ENCODE measurements at places on chromosomes 11 and 22.

DNA sequence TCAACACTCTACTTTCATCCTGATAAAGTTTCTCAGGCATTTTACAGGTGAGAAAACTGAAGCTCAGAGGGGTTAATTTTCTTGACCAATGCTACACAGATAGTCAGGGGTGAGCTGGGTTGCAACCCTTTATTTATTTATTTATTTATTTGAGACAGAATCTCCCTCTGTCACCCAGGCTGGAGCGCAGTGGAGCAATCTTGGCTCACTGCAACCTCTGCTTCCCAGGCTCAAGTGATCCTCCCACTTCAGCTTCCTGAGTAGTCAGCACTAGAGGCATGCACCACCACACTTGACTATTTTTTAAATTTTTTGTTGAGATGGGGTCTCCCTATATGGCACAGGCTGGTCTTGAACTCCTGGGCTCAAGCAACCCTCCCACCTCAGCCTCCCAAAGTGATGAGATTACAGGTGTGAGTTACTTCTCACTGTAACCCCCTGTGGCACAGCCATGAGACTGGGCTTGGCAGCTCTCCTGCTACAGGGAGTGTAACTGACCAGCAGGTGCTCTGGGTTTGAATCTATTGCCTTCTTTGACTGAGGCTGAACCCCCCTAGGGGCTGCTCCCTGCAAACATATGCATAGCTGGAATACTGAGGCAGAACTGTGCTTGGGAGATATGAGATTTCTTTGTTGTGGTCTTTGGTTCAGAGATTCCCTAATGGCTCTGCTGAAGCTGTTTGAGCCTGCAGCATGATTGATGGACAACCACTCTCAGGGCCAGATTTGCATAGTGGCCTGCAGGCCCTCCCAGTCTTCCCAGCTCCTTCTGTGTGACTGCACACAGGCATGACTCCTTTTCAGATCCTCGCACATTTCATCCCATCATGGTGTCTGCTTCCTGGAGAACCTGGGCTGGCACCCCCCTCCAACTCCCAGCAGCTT lies 6.1 kb downstream of the C11orf96 start:
- DNase-seq, result no peak

GRCh38 chr11:79481795-79482194 lies 41.0 kb upstream of the TENM4 start:
- DNase-seq, result no peak

GRCh38 chr11:90252053-90252452 lies 29.2 kb upstream of the CHORDC1 start:
- no peak for DNase-seq

GRCh38 chr11:47305734-47306483 lies 36.0 kb downstream of the MADD start:
- DNase-seq, result no peak

DNA sequence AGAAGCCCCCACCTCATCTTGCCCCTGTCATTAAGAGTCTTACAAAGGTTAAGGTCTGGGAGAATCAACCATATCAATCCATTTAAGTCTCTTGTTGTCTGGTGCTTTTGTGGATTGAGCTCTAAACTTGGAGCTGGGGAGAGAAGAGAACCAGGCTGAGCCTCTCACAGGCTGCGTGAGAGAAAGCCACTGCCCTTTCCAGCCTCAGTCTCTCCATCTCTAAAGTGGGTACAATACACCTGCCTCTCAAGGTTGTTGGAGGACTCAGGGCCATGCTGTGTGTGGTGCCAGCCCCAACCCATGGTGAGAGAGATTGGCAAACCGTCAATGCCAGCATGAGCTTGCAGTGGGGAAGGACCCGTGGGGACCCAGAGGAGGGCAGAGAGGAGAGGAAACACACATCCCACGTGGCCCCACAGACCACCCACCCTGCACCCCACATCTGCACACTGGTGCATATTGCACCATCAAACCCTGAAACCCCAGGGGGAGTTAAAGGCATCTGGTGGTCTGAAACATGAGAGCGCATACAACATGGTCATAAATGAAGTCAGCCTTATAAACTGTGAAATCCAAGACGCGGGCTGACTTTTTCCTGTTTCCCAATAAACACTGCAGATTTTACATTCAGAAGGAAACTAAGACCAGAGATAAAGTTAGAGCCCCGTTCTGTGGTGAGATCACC lies 27.5 kb upstream of the FBLN1 start:
- no peak for DNase-seq

DNA sequence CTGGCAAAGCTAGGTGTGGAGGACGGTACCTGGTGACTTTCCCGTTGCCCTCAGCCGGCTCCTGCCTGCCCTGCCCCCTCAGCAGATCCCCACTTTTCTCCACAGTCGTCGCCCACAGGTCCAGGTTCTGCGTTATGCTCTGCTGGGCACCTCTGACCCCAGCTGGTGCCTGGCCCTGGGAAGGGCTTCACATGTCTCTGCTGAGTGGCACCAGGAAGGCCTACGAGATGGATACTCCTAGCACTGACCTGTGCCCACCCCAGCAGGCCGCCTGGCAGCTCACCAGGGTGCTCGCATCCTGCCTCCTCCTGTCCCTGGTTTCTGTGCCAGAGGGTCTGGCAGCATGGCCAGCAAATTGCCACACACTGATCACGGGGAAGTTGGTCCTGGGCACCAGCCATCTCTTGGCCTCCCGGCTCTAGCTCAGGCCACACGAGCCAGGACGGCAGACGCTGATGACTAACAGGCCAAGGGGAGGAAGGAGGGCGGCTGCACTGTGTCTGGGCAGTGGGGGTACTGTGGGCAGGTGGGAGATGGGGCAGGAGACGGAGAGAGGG lies 13.8 kb downstream of the CARS1 start:
- DNase-seq, result no peak

DNA sequence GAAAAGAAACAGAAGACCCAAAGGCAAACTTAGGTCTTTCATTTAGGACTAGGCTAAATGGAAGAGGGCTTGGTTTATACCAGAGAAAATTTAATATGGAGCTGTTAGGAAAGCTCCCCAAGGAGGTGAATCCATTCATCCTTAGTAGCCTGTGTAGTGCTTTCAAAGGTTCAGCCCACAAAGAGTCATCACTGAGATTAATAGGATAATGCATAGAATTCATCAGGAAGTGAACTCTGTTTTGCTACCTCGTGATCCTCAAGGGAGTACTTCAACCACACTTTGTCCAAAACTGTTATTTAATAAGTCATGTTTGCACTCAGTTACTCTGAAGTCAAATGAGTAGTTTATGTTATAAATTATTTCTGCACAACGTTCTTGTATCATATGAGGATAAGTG lies 43.3 kb upstream of the MMP7 start:
- no peak for DNase-seq

DNA sequence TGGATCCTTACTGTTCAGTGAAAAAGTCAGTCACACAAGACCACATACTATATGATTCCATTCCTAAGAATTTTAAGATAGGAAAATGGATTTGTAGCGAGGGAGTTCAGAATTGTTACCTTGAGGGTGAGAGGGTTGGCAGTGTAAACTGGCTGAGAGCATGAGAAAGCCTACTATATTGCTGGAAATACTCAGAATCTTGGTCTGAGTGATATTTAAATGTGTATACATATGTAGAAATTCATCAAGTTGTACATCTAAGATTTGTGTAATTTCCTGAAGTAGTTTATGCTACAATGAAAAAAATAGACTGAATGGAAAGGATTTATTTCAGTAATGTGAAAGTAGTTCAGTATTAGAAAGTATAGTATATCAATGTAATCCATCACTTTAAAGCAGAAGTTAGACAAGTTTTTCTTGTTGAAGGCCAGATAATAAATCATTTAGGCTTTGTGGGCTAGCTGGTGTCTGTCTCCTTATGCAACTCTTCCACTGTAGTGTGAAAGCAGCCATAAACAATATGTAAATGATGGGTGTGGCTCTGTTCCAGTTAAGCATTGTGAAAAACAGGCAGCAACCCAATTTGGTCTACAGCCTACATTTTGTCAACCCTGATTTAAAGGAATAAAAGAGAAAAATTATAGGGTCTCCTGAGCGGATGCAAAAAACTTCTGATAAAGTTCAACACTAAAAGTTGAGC lies 127.2 kb upstream of the THY1 start:
- no peak for DNase-seq

DNA sequence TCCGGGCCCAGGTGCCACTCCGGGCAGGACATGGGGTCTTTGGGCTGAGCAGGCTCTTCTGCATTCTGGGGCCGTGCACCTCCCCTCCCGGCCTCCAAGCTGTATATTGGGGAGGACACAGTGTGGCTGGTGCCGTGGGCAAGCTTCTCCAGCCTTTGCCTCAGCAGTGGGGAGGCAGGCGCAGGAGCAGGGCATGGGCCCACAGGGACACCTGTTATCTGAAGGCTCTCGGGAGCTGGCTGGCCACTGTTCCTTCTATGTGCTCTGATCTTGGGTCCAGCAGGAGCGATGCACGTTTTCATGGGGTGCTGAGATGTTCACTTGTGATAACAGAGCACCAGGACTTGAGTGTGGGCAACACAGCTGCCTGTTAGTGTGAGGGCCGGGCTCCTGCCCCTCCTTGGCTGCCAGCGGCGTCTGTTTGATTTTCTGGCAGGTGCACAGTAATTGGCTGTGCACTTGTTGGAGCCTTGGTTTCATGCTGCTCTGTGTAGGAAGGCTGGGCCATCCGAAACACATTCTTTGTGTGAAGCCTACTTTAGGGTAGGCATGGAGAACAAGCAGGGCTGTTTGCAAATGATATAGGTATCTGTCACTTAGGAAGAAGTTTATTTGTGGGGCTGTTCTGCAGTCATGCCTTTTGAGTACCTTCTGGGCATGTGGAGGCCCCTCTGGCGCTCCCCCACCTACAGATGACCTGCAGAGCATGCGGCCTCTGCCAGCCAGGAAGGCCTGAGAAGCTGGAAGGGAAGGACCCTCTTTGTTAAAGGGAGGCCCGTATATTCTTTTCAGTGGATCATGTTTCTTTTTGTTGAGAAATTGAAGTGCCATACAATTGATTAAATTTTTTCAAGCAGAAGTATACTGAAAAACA lies 201.5 kb downstream of the TBC1D22A start:
- peak; percentile 90 for DNase-seq

- DNase-seq, result peak; percentile 89
Measured at GRCh38 chr11:74449369-74449931, 17.9 kb downstream of the KCNE3 start.

DNA sequence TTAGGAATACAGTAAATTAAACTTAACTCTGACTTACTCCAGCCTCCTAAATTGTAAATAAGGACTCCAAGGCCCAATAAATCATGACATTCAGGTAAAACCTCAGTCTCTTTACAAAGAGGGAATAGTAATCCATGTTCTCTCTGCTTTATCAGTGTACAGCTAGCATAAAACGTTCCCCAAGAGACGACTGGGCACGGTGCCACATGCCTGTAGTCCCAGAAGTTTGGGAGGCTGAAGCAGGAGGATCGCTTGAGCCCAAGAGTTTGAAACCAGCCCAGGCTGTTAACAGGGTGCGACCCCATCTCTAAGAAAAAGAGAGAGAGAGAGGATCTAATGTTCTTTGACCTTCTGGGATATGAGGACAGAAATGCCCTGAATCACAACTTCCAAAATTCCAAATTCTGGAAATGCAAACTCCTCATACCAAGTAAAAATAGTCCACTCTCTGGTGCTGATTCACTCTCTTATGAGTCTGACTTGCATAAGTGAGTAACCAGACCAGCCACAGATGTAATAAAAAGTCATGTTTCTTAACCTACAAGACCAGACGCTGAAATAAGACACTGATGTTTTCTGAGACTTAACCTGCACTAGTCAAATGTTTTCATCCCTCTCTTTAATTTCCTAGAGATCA lies 25.5 kb downstream of the NNMT start:
- no peak for DNase-seq

GRCh38 chr11:31001427-31001826 lies 368.1 kb downstream of the DCDC1 start:
- DNase-seq, result no peak

DNA sequence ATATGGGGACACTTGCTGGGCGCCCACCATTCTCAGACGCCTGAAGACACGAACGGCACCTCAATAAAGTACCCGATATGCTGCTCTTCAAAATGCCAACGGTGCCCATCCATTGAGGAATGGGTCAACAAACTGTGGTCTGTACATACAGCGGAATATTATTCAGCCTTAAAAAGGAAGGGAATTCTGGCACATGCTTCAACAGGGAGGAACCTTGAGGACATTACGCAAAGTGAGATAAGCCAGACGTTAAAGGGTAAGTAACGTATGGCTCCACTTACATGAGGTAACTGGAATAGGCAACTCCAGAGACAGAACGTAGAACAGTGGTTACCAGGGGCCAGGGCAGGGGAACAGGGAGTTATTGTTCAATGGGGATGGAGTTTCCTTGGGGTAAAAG lies 28.0 kb downstream of the PRDM10 start:
- no peak for DNase-seq

DNA sequence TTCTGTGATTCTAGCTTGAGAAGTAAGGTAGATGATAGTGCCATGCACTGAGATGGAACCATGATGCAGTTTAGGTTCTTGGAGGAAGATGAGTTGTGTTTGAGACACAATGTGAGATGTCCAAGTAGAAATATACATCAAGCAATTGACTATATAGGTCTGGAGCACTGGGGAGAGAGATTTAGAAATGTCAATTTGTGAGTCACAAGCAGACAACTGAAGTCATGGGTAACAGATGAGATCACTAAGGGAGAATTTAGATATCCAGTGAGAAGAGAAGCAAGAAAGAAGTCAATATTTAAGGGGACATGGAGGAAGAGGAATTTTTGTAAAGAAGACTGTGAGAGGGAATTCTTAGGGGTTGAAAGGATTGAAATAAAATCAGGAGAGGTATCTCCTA lies 65.1 kb upstream of the RRAS2 start:
- no peak for DNase-seq

- no peak for DNase-seq
Measured at GRCh38 chr11:8907116-8907515, 3.9 kb upstream of the AKIP1 start.

DNA sequence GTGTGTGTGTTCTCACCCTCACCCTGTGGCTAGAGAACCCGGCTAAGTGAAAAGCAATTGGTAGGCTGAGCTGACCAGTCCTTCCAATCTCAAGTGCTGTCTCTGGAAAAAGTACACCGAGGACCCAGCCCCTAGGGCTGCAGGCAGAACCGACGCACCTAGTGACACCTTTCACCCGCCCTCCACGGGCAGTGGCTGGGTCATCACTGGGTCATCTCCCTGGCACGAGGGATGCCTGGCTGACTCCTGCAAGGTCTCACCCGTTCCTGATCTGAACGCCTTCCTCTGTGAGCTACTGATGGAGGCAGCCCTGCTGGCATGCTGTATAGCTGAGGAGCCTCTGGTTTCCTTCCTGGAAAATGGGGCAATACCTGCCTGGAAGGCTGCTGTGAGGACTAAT lies 311.5 kb downstream of the NTM start:
- no peak for DNase-seq

- no peak for DNase-seq
Measured at GRCh38 chr22:37731804-37732471, 35.1 kb downstream of the TRIOBP start.

GRCh38 chr22:37884420-37884819 lies 21.7 kb upstream of the MICALL1 start:
- DNase-seq, result no peak

GRCh38 chr11:81644239-81644840 lies 1089.3 kb downstream of the FAM181B start:
- DNase-seq, result peak; percentile 56

DNA sequence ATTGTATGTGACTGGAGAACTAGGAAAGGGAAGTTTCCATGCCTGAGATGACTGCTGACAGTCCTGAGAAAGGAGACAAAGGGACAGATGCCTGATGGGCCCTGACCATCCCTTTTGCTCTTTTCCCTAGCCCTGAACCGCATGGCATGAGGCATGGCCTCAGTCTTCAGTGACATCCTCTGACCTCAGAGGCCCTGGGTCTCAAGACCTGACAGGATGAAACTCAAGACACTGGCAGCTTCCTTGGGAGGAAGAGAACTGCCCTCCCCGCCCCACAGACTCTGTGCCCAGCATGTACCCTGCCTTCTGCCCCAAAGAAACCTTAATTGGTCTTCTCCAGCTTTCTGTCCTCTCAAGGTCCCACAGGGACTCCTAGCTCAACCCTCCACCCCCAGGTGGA lies 444.1 kb downstream of the SOX6 start:
- DNase-seq, result no peak

All from NCI-H146 (cell line).